Hematopoietic multipotent progenitor cell treated with erythropoietin and hydrocortisone succinate and interleukin-3 and kit ligand, for 6 days (in vitro differentiated cells): ENCODE measurements at places on chromosomes 6 and 20.

DNA sequence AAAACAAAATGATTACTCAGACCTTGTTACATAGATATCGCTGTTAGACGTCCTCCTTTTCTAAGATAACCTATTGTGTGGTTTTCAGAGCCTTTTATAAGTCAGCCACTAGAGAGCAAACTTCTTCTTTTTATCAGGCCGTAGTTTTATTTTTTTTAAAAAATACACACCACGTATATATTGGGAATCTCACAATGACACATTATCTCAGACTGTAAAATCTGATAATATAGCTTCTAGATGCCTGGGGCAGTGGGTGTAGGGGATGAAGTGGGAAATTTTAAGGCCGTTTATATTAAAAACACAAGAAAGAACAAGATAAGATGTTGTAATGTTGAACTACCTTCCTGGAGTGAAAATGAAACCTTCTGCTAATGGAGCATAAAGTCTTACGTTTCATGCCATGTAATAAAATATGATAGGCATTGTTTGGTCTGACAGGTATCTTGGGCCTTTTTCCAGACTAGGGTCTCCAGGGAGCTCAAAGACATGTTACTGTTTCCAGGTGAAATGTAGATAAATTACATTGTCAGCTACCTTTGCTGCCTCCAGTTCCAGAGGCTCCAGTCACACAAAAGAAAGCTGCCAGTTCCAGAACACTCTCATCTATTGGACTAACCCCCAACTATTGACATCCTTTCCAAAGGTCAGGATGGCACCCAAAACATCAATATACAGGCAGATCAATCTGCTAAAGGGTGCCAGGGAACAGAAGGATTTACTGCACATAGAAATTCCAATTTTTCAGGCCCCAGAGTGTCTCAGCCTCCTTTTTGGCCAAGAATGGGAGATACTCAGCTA lies 130.2 kb upstream of the AKIRIN2 start:
- DNase-seq: peak; percentile 73

DNA sequence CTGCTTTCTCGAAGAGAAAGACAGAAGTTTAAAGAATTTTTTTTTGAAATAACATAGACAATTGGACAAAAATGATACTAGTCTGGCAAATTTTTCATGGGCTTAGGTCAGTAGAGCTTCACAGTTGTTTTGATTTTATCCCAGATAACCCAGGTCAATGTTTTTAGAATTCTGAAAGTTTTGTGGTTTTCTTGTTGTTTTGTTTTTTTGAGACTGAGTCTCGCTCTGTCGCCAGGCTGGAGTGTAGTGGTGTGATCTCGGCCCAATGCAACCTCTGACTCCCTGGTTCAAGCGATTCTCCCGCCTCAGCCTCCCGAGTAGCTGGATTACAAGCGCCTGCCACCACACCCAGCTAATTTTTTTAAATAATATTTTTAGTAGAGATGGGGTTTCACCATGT lies 22.8 kb downstream of the KIF13A start:
- DNase-seq: no peak

GRCh38 chr6:106003268-106003987 lies 82.7 kb upstream of the PRDM1 start:
- no peak for DNase-seq

DNA sequence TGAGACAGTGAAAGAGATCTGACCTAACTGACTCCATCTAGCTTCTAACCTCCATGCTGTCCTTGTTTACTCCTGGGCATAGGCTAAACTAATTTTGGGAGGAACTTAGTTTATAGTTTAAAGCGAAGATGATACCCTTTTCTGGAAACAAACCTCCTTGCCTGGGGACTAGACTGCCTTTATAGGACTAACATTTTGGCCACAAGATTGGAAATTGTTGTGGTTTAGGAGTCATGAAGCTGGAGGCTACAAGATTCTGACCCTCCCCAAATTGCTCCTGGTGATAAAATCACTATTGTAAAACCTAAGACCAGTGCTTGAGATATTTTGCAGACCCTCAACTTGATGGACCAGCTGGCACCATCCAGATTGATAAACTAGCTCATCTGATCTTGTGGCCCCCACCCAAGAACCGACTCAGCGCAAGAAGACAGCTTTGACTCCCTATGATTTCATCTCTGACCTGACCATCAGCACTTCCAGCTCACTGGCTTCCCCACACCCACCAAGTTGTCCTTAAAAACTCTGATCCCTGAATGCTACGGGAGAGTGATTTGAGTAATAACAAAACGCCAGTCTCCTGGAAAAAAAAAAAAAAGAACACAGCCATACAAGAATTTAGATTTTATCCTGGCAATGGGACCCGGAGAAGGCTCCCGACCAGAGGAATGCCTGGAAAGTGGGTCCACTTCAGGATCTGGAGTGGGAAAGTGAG lies 63.0 kb downstream of the ABHD12 start:
- no peak for DNase-seq

DNA sequence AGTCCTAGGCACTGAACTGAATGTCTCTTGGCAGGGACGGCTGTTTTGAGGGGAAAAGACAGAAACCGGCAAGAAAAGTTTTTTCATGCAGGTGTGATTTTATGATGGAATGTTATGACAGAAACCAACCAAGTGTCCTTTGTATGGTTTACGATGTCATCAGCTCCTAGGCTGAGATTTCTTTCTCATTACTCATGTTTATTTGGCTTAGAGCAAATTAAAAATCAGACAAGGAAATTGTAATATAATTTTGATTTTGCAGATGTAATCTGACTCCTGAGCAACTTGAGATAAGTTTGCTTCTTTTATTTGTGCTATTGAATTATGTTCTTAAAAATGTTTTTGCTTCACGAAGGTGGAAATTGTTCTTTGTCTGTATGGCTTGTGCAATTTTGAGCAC lies 58.8 kb upstream of the MAP3K7 start:
- no peak for DNase-seq

DNA sequence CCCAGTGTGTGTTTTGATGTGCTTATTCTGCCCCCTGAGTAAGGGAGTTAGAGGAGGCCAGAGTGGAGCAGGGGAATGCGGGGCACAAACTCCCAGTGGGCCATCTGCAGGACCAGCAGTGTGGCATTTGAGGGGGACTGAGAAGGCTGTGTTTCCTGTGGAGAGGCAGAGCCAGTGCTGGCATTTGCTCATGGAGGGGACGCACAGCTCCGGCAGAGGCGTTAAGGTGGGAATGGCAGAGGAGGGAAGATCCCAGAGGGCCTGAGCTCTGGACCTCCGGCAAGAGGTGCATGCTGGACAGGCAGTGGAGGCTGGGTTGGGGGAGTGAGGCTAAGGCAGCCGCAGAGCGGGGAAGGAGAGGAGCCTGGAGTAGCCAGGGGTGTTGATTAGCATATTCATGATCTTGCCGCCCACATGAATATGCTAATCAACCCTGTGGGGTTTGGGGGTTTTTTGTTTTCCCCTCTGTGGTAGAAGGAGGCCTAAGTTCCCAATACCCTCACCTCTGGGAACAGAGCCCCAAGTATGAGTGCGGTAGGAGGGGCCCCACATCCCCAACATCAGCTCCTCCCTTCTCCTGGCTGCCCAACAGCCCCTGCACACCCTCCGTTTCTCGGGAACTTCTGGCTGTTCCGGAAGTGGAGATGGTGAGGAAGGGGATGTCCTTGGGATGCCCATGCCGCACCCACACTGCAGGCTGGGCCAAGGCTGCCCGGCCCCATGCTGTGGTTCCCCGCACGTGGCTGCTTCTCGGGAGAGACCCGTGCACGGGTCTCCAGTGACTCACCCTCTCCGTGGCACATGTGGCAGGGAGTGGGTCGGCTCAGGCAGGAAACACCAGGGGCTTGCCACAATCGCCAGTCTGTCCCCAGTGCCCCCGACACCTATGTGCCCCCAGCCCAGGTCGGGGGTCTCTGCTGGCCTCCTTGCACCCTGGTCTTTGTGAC lies 33.8 kb downstream of the DLGAP4 start:
- DNase-seq: no peak

GRCh38 chr6:133467982-133468380 lies 226.8 kb downstream of the EYA4 start:
- no peak for DNase-seq

GRCh38 chr6:29564875-29565274 lies 5.3 kb upstream of the UBD start:
- DNase-seq: no peak

- DNase-seq: no peak
Measured at GRCh38 chr20:59412181-59412580, 111.8 kb downstream of the EDN3 start.

- no peak for DNase-seq
Measured at GRCh38 chr6:51854876-51855275, 232.5 kb downstream of the PKHD1 start.

GRCh38 chr6:16929809-16930208 lies 168.5 kb upstream of the ATXN1 start:
- DNase-seq: peak; percentile 9

GRCh38 chr6:105872249-105872648 lies 213.9 kb upstream of the PRDM1 start:
- no peak for DNase-seq

GRCh38 chr6:41072836-41073202 lies at the start of gene NFYA:
NFYA (plus strand) TSS chr6:41072974; CDS start chr6:41079090, 6,116 bp downstream.
- DNase-seq: no peak

DNA sequence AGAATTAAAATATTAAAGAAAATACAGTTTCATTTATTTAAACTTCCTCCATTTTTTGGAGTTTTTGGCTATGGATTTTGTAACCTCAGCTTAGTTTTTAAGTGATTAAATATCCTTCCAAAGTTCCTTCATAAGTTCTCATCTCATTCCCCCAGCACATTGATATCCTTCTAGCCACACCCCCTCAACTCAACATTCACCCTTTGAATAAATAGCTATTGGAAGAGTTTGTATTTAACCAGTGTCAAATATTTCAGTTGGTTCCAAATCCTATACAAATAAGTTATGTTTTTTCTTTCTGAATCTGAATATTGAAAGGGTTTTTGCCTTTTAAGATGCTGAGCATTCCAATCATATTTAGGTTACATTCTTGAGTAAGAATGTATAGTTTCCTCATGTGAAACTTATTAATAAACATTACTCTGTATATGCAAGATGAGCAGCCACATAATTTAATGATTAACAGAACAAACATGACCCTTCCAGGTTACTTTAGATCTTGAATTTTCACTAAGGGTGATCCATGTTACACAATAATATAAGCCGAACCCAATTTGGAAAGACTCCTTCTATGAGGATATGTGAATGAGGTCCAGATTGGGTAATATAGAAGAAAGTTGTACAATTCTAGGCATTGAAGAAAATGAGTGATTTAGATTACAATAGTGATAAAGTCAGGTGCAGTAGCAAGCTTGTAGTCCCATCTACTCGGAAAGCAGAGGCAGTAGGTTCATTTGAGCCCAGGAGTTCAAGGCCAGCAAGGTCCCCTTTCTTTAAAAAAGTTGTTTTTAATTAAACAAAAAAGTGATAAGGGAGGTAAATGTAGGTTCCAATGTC lies 13.6 kb downstream of the GLYATL3 start:
- no peak for DNase-seq

GRCh38 chr6:35259948-35260590 lies 534 bp downstream of the ZNF76 start:
- peak; percentile 89 for DNase-seq

DNA sequence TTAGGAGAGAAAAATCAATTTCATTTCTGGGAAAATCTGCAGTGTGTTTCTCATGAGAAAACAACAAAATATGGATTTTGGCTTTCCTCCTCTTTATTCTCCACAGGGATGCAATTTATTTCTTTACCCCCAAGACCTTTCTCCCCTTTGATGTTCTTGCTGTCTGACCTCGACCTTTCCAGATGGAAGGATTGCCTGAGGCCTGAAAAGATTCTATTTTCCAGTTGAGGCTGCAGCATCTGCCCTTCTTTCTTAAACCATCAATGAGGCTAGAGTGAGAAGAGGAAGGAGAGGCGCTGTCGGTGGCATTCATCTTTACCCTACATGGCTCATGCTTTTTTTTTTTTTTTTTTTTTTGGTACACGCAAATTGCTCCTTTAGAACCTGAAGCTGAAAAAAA lies 344.2 kb upstream of the BTBD3 start:
- no peak for DNase-seq

DNA sequence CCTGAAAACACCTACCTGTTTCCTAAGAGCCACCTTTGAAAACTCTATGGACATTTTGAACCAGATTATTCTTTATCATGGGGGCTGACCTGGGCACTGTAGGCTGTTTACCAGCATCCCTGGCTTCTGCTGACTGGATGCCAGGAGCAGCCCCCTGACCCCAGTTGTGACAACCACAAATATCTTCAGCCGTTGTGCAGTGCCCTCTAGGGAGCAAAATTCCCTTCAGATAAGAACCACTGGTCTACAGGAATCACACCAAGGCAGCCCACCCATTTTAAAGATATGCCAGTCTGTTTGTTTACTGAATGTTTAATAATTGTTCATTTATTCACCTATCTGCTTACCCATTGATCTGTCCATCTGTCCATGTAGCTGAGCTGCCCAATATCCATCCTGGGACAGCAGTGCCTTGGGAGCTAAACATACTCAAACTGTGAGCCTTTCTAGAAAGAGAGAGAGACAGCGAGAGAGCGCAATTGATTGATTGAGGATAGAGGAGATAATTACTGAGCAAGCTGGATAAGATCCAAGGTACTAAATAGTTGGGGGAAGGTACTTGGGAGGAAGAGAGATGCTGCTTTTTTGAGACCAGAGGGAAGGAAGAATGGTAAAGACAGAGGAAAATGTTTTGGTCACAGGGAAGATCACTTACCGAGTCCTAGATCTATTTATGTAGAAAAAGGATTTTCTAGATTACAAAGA lies 276.8 kb downstream of the NRN1 start:
- DNase-seq: no peak

- no peak for DNase-seq
Measured at GRCh38 chr6:139612135-139612465, 237.7 kb upstream of the CITED2 start.

DNA sequence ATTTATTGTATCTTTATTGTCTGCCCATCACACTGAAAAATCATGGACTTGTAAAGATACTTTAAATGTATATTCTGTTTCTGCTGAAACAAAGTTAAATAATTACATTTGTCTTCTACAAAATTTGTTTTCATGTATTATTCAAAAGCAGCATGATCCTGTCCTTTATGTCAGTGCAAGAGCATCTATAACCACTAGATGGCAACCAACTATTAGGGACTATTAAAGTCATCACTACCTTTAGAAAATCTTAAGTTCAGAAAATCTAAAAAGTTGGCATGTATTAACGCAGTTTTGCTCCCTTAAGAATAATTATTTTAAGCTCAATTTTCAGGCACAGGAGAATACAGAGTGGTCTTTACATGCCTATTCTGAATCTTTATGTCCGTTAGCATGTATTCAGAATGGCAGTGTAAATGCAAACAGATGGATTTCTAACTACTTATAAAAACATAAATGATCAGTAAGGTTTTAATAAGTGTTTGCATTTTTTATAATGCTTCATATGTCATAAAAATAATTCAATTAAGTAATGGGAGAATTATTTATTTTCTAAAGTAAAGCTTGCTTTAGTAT lies 17.8 kb downstream of the TMEM30A start:
- DNase-seq: peak; percentile 79

- DNase-seq: no peak
Measured at GRCh38 chr6:131321589-131321988, 186.3 kb downstream of the AKAP7 start.

DNA sequence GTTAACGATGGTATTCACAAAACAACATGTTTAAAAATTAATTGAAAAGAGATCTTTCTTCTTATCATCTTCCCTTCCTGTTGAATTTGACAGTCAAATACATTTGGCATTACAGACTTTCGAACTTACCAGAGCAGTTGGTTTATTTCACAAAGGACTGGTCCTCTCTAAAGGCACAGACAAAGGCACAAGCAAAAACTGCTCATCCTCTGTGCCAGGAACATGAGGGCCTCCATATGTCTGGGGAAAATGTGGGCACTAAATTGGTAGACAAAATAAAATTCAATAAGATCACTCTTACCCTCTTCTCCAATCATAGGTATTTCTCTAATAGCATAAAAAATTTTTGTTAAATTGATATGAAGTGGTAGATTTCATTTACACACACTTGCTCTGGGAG lies 40.4 kb downstream of the SYNE1 start:
- no peak for DNase-seq
